ENCODE measurements at places on chromosomes 11 and 22.

GRCh38 chr11:78150754-78151153, 11.3 kb upstream of the ALG8 start:
- no peak for DNase-seq

DNA sequence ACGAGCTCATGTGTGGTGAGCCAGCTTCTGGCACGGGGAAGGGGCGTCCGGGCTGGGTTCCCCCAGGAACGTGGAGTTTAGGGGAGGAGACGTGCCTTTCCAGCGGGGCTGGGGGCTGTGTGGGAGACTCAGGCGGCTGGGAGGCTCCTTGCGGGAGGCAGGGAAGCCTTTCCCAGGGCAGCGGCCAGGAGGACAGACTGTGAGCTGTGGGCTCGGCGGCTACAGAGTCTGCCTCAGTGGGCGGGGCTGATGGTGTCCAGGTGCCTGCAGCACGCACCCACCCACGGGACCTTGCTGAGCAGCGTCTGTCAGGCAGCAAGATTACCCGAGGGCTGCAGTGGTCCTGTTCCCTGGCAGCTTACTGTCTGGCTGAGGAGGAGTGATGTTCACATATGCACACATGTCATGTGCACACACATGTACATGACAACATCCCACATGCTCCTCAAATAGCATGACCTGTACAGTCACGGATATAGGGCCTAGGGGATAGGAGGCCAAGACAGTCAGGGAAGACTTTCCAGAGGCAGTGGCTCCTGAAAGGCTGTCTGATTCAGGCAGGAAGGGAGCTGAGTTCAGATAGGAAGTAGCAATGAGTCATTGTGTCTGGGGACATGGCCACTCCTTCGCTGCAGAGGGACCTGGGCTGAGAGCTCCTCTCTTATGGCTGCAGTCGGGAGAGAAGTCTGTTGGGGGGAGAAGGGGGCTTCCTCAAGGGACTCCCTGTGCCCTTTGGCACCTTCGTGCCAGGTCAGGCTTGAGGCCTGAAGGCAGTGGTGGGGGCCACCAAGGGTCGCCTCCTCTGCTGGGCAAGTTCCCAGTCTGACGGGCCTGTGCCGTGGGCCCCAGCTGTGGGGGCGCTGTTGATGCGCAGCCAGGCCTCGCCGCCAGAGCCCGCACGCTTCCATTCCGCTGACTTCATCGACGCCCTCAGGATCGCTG, 23.3 kb upstream of the PPP6R3 start:
- no peak for DNase-seq

GRCh38 chr11:61973476-61974162, 6.2 kb upstream of the FTH1 start:
- no peak for DNase-seq

DNA sequence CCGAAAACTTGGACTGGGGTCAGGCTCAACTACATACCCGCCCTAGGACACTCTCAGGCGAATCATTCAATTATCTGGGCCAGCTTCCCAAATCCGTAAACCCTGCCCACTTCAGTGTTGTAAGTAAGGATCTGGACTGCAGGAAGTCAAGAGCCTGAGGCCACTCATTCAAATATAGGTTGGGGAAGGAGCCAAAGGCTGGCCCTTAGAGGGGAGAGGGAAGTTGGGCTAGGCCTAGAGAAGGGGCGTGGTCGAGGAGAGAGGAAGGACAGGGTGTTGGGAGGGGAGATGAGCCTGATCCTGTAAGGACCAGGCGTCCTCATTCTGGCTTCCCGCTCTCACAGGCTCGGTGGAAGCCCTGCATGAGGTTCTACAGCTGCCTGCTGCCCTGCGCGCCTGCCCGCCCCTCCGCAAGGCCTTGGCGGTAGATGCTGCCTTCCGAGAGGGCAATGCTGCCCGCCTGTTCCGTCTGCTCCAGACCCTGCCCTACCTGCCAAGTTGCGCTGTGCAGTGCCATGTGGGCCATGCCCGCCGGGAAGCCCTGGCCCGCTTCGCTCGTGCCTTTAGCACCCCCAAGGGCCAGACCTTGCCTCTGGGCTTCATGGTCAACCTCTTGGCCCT, 3.0 kb downstream of the SAC3D1 start:
- DNase-seq: no peak

DNA sequence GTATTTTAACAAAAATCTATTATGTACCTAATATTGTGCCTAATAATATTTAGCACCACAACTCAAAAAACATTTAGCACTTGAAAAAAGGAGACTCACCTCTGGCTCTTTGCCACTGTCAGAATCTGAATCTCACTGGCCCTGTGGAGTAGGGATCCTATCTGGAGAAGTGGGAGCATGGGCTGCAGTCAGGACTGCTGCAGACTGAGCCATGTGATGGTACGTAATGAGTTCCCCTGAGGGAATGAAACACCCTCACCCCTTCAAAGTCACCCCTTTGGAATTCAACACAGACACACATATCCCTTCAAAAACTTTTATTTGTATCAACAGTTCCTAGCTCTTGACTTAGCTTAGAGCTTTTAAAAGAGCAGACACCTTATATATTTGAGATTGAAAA, 6.5 kb downstream of the PTPMT1 start:
- DNase-seq: no peak

GRCh38 chr22:48742556-48743343, 1084.9 kb downstream of the BRD1 start:
- DNase-seq: no peak

- DNase-seq: no peak
Observed at GRCh38 chr11:15882876-15883454, 473.4 kb downstream of the SOX6 start.

DNA sequence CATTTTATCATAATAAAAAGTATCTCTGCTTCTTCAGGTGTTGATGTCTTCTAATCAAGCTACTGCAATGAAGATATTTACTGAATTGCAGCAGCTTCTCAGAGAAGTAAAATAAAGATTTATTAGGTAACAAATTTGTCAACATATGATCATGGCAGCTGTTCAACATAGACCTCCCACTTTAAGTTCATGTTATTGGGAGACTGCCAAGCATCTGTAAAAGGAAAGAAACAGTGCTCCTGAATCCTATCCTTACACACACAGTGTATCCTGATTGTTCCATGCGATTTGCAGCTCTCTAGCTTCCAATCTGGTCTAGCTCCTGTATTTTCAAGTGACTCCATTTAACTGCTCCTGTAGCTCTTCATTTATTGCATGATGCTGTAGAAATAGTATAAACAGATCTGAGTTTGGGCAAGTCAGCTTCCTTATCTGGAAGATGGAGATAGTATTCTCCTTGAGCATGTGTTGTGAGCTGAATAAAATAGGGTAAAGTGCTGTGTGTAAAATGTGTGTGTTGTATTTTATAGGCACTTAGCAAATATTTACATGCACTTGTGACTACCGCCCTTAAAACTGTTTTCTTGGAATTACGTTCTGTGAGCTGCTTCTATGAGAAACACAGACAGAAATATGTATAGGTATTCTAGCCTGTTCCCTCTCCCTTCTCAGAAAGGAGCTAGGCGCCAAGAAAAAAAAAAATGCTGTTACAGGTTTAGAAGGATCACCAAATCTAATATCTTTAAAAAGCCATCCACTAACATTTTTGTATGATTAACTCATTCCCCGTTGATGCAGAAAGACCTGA, 290.6 kb downstream of the JRKL start:
- no peak for DNase-seq

DNA sequence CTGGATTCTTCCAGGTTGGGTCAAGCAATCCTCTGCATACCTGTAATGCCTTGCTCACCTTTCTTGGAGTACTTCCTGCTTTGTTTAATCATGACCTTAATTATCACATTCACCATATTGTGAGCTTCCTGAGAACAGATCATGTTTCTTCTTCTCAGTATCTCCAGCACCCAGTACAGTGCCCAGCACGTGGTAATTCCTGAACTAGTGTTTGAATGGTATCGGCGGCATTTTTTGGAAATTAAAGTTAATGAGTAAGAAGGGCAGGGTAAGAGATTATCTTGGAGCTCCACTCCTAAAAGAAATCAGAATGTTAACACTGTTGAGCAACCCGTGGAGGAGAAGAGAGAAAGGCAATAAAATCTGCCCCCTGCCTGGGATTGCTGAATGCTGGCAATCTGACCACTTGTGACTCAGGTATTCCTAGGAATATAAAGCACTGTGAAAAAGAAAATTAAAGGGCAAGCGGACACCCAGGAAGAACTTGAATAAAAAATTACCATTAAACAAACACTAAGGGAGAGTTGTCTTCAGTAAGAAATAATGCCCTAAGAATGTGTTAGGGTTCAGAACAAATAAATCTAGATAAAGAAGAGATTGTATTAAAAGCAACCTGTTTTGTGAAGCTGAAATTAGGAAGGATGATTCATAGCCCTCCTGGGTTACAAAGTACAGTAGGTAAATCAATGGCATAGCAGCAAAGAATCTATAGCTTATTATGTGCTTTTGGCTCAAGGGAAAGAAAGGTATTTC, 92.9 kb downstream of the PDHX start:
- DNase-seq: no peak

Data from occipital lobe (tissue), 3 donors.